Body of pancreas (tissue), 4 donors: ENCODE measurements at places on chromosomes 16 and 17. TPM values are rescaled to one million over a fixed set of nuclear protein-coding genes. Genes with fewer than 3 reads are reported as not detected.

DNA sequence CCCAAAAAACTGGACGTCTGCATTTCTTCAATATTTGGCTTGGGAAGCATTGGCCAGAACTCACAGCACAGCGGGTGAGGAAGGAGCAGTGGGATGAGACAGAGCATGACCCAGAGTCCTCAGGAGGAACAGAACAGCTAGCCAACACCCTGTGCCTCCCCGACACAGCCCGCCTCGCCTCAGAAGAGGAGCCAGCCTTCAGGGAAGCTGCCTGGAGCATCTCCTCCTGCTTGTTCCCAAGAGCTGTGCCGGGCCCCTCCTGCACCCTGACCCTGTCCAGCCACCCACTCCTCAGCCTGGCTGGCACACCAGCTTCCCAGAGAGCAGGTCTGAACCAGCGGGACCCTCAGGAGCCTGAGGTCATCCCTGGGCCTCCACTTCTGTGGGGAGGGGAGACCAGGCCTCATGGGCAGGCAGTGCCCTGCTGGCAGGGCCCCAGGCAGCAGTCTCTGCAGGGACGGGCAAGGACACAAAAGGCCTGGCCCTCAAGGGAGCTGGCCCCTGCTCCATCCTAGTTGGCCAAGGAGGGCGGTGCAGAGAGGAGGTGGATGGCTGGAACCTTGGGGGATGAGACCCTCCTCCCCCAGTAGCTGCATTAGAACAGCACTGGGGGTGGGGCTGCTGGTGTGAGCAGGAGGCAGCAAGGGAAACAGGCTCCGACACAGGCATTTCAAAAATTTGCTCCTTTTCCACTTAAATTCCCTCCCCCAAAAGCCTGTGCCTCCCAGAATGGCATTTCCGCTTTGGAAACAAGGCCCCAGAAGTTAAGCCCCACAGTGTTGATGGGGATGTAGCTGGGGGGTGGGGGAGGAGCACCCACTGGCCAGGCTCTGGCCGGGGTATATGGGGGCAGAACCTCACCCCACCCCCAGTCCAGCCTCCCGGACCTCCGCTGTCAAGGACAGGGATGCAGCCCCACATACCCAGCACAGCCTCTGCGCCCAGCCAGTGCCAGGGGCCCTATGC lies 1.8 kb upstream of the BCAR1 start:
- peak; percentile 20 for DNase-seq

Gene HOXB4
- total RNA-seq: 0.26 TPM

Gene MT1M
- 9.6 TPM for total RNA-seq

DNA sequence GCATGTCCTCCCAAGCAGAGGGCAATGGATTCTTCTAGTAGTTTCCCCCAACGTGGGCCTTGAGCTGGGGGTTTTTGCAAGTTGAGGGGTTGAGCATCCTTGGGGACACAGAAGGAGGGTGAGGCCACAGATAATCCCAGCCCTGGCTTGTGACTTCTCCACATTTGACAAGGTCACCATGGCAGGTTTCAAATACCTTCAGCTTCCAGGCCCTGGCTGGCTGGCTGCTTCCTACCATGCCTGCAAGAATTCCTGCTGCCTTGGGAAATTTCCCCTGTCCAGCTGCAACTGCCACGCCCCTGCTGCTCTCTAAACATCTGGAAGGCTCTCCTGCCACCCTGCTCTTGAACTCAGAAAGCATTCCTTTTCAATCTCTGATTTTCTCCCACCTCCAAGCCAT lies 41.3 kb downstream of the HS3ST2 start:
- DNase-seq: no peak

Gene TBC1D28
- total RNA-seq: not detected

DNA sequence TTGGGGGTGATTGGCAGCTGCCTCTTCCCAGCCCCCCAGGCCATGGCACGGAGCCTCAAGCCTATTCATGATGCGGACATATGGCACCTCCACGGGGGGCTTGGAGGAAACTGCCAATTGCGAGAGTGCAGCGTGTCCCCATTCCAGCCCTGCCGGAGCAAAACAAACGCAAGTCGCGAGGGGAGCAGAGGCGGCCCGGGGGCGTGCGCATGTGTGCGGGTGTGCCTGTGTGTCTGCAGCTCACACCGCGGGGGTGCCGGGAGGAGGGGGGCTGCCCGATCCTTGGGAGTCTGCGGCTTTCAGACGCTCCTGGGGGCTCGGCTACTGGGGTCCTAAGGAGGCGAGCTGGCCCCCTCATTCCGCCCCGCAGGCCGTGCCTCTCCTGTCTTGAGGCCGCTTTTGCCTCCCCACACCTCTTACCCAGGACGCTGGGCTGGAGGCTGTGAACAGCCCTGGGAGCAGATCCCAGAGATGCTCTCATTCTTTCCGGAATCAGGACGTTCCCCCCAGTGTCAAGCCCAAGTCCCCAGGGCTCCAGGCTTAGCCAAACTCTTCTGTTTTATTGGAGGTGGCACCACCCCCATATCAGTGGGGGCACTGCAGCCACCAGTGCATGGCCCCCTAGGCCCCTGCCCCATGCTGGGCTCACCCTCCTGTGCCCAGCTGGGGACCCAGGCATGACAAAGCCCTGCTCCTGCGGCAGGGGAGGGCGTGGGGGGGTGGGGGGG lies 29.1 kb downstream of the ENDOV start:
- no peak for DNase-seq

GRCh38 chr17:44314031-44314430 lies 5.6 kb downstream of the RUNDC3A start:
- DNase-seq: no peak

Gene TBC1D3
- total RNA-seq: not detected

GRCh38 chr17:8409966-8410882 lies 12.6 kb upstream of the RNF222 start:
- peak; percentile 91 for DNase-seq

DNA sequence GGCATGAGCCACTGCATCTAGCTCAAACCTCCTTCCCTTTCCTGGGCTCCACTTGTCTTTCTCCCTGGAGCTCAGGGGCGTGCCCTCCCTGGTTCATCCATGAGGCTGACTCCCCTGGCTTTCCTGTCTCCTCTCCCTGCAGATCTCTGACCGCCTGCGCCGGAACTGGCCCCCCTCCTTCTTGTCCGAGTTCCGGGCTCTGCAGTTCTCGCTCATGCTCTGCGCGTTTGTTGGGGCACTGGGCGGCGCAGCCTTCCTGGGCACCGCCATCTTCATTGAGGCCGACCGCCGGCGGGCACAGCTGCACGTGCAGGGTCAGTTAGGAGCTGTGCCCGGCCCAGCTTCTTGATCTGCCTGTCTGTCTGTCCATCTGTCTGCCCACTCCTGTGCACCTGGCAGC lies 1.2 kb upstream of the LAT start:
- DNase-seq: no peak

Gene ATP1B2
- 1.3 TPM for total RNA-seq

- DNase-seq: peak; percentile 77
Measured at GRCh38 chr17:72592242-72592966, 471.6 kb downstream of the SOX9 start.

Gene ST6GALNAC2
- total RNA-seq: 10.1 TPM

Gene TP53TG3D
- not detected for total RNA-seq

Gene KLHL10
- not detected for total RNA-seq

DNA sequence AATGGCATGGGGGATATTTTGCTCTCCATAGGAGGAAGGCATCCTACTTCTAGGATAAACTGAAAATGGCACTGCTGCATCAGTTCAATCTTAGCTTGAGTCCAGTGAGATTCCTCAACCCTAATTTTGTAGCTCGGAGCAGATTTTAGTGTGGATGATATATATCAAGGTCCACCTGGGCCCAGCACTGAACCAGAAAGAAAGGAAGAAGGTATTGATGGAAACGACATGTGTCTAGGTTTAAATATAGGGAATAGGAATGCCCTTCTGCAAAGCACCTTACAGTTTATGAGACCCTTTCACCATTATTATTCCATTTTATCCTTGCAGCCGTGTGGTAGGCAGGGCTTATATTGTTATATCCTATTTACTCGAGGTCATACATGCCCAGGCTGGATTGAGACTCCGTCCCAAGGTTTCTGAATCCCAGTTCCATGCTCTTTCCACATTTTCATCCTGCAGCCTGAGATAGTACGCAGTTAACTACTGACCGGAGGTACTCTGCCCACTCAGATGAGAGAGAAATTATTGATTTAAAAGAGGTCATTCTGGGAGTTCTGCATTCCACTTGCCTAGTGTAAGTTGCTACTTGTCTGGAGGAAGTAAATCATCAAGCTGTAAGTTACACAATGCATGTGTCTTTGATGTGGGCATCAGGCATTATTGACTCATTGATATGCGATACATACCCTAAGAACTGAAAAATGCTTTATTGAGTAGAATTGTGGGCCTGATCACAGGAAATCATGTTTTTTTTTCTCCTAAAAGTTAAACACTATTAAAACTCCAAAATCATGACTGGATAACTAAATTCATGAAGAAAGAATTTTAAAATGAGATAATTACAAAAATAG lies 10.1 kb downstream of the KRT39 start:
- DNase-seq: no peak

Gene KCTD19
- under 0.01 TPM for total RNA-seq

- no peak for DNase-seq
Measured at GRCh38 chr16:54862529-54862928, 68.1 kb upstream of the IRX5 start.

GRCh38 chr16:17238285-17239028 lies 232.3 kb downstream of the XYLT1 start:
- no peak for DNase-seq

Gene RFFL
- total RNA-seq: 11.9 TPM

DNA sequence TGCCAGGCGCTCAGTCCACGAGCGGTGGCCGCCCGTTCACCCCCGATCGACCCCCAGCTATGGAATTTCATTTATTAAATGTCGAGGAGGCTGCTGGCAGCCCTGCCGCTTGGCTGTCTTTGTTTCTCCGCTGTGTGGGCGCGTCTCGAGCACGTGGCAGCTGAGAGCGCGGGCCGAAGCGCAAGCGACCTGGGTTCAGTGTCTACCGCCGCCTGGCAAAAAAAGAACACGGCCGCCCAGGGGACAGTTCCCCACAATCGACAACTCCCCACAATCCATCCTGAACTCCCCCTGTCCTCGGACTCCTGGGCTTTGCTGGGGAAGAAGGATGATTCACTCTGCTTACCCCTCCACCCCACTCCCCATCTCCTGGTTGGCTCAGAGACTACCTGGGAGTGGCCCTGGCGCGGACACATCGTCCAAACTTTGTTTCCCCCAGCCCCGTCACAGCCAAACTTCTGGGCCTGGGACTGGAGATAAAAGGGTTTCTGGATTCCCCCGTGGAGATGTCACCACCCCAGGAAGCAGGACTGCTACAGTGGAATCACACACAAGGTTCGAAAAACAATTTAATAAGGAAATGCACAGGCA lies 1.7 kb upstream of the ANKRD13B start:
- DNase-seq: peak; percentile 53

- DNase-seq: no peak
Measured at GRCh38 chr17:82055023-82055964, 3.6 kb downstream of the GPS1 start.

Gene KREMEN2
- not detected for total RNA-seq

DNA sequence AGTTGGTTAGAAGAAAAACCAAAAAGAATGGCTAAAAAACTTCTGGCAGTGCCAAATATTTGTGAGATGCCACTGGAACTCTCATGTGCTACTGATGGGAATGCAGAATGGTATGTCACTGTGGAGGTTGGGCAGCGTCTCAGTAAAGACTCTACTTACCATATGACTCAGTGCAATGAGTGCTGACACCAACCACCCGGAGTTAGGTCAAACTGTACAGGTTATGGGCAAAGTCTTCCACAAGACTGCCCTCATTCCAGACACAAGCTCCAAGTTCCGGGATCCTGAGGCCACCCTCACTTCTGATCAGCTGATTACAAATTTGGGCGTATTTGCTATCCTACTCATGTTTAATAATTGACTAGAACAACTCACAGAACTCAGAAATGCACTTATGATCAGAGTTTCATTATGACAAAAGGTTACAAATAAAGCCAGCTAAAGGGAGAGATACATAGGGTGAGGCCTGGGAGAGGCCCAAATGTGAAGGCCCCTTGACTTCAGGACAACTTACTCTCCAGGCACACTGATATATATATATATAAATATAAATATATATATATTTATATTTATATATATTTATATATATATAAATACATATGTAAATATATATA lies 114.9 kb downstream of the TRIM37 start:
- DNase-seq: no peak

Gene NTN1
- total RNA-seq: 3.6 TPM

Gene CTDNEP1
- 44.8 TPM for total RNA-seq

DNA sequence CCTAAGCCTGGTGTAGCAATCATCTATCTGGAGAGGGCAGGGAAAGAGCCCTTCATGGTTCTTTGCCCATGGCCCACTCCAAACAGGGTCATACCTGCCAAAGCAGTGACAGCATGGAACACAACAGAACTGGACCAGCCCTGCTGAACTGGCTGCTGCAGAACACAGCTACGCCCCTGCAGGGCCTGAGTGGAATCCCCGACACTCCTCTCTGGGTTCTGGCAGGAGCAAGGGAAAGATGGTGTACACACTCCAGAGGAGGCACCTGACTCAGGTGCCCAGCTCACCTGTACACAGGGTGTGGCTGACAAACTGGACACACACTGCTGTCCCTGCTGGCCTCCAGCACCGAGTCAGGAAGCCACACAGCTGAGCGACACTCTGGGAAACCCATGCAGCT lies 19.8 kb downstream of the MIEF2 start:
- no peak for DNase-seq

Gene VAC14
- total RNA-seq: 26.5 TPM

Gene MMP28
- 15.2 TPM for total RNA-seq

GRCh38 chr17:8673612-8674011 lies 43.1 kb upstream of the MYH10 start:
- DNase-seq: peak; percentile 47

Gene WFDC1
- 0.78 TPM for total RNA-seq

Gene HEATR9
- not detected for total RNA-seq

Gene SLC2A4
- total RNA-seq: 1.3 TPM

Gene YBX2
- 0.26 TPM for total RNA-seq

Gene KRTAP4-5
- not detected for total RNA-seq

DNA sequence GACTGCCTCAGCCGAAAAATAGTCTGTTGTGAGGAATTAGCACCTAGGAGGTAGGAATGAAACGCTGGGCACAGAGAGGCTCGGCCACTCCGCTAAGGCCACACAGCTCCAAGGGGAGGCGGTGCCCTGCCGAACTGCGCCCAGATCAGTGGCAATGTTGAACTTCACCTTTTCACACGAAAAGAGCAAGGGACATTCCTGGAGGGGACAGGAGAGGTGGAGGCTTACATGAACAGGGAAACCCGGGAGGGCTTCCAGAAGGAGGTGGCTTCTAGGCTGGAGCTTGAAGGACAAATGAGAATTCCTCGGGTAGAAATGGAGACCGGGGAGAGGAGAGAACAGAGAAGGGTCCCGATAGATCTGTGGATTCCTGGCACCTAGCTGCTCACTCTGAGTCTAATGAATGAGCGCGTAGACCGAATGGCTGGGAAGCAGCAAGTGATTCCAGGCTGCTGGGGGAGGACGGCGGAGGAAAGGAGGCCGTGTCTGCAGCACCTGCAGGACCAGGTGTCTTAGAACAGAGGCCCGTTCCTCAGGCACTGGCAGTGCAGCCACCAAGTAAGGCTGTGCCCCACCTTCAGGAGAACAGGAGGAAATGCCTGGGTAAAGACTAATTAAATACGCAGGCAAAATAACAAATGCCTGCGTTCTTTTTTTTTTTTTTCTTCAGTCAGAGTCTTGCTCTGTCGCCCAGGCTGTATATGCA lies 722 bp upstream of the SLC38A10 start:
- DNase-seq: peak; percentile 76

GRCh38 chr17:19347323-19348080 lies 15.0 kb downstream of the B9D1 start:
- peak; percentile 8 for DNase-seq
